ENCODE measurements at places on chromosomes 4 and X.

DNA sequence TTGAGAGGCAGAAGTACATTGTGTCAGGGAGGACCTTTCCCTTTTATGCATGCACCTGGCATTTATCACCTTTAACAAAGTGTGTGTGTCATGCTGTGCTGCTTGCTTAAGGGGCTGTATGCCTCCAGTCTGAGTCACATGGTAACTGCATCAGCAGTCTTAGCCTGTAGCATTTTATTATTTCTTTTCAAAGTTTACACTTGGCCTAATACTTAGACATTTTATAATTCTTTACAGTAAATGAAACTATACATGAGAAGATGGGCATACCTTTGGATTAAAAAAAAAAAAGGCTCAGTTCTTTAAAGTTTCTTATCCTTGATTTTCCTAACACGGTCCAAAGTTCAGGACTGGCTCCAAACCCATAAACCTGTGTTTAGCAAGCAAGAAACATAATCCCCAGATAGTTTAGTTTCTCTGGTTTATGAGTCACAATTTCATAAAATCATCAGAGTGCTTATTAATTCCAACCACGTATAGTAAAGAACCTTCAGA, 14.6 kb downstream of the NPNT start:
- no peak for DNase-seq

- DNase-seq = no peak
Observed at GRCh38 chr4:3515646-3516045, 16.6 kb downstream of the LRPAP1 start.

DNA sequence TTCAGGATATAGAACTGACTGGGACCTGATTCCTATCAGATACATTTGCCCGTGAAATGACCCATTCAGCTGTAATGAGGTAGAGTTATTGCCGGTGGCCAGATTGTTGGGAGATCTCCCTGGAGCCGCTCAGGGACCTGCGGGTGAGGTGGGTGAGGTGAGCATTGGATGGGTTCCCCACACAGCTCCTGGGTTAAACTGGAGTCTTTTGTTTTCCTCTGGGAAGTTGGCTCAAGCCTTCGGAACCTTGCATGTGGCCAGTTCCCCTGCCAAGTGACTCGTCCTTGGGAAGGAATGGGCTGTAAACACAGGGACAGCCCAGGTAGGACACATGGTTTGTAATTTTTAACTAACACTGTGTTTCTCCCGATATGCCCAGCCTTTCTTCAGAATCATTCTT, 31.6 kb upstream of the KIT start:
- no peak for DNase-seq

DNA sequence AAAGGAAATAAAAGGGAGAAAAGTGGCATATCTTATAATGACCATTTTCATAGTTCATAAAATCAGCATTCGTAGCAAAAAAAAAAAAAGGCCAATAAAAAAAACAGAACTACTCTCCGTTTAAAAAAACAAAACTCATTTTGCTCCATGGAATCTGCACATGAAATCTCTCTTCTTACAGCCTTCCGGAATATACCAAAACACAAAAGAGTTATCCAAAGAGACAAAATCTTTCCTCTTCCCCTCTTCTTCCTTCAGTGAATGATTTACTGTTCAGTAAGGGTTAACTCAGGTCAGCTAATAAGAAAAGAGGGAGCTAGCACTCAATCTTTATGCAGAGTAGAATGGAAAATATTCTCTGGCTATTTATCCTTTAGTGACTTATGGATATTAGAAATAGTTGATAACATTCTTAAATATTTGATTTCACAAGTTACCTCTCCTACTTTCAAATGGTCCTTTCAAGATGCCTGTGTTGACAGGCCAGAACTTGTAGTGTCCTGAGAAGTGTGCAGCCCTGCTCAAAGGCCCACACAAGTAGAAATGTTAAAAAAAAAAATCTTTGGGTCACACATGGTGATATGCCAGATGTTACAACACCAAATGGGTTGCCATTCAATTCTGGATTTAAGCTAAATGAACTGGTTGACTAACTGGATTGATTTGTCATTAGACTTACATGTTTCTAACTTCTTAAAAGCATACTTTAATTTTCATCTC, 42.1 kb downstream of the PDGFC start:
- DNase-seq = no peak

DNA sequence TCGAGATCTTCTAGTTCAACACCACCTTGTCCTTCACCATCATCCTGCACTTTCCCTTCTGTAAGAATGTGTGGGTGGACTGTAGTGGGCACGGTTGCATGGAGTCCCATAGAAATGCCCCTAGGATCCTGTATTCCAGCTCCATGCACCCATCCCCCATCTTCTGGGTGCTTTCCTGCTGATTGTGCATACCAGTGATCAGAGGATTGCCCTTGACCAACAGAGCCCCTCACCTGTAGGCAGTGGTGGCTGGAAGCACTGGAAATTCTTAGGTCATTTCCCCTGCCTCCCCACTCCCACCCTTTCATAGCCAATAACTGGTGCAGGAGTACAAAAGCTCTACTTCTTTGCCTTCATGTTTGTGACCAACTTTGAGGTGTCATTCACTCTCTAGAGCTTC, 213.4 kb upstream of the ARSJ start:
- no peak for DNase-seq

DNA sequence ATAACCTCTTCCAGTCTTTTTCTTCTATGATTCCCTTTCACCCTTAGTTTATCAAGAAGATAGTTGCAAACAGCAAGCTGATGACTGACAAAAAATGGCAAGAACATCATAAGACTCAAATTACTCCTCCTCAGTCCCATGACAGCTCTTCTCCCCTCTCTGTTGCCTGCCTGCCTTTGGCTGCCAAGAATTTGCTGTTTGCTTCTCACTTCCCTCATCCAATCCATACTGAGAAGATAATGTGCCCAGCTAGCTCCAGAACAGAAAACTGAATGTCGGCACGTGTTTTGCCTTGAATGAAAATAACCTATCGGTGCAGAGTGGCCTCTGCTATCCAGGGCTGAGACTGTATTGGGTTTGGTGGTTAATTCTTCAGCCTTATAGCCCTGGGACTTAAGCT, 192.1 kb downstream of the PPARGC1A start:
- DNase-seq = no peak

GRCh38 chrX:1103360-1103759, 109.1 kb downstream of the CRLF2 start:
- no peak for DNase-seq

DNA sequence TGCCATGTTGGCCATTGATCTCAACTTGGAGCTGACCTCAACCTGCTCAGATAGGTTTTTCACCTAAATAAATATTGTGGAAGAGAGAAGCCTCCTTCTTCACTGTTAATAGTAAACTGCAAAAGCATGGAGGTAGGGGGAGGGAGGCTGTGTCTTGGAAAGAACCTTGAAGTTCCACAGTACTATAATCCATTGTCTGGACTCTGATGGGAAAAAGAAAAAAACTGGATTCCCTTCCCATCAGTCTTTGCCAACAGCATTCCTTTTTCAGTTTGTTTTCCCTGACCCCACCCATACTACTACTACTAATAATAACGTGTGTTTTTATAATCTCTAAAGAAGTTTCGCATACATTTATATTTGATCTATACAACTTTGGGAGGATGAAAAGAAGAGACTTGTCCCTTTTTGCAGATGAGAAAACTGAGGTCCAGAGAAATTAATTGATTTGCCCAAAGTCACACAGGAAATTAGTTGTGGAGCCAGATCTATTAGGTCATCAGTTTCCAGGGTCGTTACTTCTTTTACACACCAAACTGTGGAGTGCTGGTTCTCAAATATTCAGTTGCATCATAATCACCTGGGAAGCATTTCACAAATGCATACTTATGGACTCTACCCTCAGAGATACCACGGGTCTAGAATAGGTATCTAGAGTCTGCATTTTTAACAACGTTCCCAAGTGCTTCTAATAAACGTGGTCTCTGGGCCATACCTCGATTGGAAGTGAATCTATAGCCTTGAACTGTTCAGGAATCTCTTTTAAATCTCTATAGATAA, 59.1 kb downstream of the LUZP4 start:
- no peak for DNase-seq

GRCh38 chr4:15034071-15034764, 31.9 kb downstream of the CPEB2 start:
- no peak for DNase-seq

GRCh38 chr4:96380106-96380505, 540.2 kb downstream of the PDHA2 start:
- DNase-seq = no peak

DNA sequence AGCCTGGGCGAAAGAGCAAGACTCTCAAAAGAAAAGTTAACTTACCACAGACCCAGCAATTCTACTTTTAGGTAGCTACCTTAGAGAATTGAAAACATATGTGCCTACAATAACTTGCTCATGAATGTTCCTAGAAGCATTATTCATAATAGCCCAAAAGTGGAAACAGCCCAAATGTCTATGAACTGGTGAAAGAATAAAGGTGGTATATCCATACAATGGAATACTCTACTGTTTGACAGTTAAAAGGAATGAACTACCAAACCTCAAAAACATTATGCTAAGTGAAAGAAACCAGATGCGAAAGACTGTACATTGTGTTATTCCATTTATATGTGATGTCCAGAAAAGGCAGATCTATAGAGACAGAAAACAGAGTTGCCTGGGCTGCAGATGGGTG, 131.4 kb downstream of the UCHL1 start:
- no peak for DNase-seq

- no peak for DNase-seq
Observed at GRCh38 chr4:108601106-108601505, 19.3 kb upstream of the RPL34 start.

DNA sequence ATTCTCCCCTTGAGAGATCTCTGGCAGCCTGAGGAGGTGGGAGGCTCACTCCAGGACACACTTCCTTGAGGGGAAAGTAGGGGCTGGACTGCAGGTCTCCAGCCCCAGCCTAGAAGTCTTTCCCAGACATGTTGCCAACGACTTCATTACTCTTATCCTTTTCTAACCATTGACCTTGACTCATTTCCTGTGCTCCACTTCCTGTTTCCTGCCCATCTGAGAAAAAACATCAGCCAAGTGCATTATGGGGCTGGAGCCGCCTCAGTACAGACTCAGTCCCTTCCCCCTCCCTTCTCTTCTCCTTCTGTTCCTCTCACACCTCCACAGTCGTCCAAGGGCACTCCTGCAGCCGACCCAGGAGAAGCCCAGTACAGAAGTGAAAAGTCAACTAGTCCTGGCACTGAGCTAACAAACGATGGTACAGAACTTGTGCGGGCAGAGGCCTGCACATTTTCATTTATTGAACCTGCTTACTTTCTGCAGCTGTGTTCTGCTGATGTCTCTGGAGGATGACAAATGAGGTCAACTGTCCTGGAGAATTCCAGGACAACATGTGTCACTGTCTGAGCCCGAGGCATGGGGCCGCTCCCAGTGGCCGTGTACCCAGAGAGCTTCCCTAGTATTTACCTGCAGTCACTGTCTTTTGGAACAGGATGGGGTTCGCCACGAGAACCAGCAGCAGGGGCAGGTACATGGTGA, 20.1 kb downstream of the GPR143 start:
- no peak for DNase-seq

DNA sequence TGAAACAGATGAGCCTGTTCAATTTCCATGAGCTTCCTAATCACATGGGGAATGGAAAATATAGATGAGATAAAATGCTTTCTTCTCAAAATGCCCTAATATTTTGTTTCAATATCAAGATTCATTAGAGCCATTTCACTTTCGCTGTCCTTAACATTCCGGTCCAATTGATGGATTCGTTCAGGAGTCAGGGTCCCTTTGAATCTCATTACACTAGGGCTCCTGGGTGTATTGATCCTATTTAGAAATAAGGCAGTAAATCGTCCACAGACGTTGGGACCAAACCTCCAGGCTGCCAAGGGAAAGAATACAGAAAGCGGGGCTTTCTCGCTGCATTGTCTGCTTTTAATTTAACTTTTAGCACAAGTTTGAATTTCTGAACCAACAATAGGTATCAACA, 20.6 kb upstream of the CRMP1 start:
- DNase-seq = no peak

DNA sequence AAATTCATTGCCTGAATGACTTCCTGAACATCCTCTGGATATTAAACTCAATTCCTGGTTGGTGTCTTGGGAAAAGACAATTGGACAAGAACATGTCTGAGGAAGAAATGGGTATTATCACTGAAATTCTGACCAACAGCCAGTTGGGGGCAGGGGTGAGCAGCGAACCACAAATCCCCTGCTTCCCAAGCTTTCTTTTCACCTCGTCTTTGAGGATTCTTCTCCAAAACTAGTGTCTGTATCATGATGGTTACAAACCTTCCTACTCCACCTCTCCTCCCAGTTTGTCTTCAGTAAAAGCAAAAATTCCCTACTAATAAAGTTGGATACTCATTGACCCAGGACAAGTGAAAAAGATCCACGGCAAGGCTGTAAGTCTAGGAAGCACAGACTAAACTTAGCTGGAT, 48.3 kb upstream of the WDR1 start:
- DNase-seq = peak; percentile 76

DNA sequence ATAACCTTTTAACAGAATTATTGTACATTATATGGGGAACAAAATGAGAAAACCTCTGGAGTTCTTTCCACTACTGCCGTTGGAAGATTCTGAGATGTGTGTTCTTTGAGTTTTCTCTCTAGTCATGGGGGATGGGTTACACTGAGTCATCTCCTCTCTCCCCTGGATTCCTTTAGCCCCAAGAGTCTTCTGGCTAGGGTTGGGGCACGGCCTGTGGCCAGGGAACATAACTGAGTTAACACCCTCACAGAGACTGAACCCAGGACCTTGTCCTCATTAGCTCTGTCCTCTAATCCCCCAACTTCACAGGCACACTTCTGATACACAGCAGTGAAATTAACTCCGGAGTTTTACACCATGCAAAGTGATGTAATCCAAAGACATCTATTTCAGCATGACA, 142.3 kb upstream of the F9 start:
- no peak for DNase-seq

DNA sequence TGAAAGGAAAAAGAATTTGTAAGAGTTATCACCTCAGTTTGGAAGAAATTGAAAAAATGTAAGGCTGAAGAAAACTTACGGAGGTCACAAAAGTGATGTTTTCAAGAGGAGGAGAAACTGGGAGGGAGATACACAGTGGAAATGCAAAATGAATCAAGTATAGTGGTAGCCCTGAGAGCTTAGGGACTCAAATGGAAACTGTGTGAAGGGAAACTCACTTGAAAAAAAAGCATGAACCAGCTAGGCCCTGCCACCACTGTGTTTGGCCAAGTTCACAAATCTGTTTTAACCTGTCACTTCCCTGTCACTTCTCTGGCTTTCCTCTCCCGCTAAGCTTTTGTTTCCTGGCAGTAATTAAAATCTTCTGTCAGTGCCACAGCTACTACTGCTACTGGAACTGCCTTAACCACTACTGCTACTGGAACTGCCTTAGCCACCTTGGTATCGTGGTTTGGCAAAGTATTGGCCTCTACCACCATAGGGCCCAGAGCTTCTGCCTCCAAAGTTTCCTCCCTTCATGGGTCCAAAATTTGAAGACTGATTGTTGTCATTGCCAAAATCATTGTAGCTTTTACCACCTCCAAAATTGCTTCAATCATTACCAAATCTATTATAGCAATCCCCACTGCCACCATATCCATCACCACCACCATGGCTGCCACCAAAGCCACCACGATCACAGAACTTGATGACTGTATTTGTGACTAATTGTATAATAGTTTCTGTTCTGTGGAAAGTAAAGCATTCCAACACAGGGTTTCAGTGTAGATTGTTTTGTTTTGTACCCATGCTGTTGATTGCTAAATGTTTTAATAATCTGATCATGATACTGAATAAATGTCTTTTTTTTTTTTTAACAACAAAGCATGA, 41.5 kb downstream of the SMARCA5 start:
- DNase-seq = no peak

Data from hematopoietic multipotent progenitor cell treated with erythropoietin and hydrocortisone succinate and interleukin-3 and kit ligand, for 8 days (in vitro differentiated cells).